AG10803 (cell line): ENCODE measurements at places on chromosomes 2 and 18.

- DNase-seq, result no peak
These were observed 79.0 kb upstream of the CTDP1 start for GRCh38 chr18:79600596-79600995.

- no peak for DNase-seq
These were observed 94.3 kb downstream of the NFATC1 start for GRCh38 chr18:79489899-79490625.

DNA sequence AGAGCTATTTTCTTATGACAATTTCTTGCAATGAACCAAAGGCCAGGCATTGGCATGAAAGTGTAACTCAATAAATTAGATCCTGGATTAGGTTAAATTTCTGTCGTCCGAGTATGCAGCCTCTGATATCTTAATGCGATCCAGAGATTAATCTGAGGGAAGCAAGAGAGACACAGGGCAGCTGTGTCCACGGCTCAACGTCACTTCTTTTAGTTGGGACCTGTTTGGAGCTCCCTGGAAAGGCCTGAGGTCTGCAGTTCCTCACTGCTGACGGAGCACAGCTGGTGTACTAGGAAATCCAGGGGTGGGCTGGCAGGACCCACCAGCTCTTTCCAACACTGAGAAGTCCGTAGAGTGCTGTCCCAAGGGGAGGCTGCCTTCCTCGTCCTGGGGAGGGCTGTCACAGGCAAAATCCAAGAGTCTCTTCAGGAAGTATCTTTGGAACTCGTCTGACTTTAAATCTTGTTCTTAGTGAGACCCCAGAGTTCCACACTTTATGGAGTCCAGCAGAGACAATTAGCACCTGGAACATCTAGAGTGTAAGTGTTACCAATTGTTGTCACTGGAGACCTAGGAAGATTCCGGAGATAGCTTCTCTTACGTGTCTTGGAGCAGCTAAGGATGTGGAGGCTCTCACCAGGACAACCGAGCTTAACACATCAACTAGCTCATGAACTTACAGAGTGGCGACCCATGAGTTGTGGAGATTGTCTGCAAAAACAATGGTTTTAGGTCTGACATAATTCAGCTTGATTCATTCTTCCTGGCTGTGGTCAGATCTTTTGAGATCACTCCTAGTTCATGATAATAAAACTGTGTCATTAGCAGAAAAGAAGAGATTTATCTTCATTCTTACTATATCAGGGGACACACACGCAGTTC is 173.7 kb downstream of the ACKR3 start:
- peak; percentile 99 for DNase-seq

GRCh38 chr2:32904751-32905150 is 42.0 kb upstream of the LTBP1 start:
- DNase-seq, result no peak

GRCh38 chr18:27887711-27888495 is 289.0 kb downstream of the CDH2 start:
- DNase-seq, result peak; percentile 19

DNA sequence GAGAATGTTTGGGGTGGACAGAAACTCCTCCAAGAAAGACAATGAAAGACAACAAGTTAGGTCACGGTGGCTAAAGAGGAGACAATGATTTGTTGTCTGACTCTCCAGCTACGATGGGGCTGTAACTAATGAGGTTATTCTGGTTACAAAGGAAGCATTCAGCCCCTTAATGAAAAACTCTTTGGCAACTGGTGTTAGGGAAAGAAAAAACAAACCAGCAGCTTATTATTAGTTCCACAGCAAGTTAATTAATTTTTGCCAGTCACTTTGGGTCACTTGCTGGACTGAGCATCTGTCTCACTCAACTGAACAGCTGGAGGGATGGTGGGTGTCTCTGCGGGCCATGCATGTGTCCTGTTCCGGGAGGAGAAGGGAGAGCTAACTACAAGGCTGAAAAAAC is 263.7 kb downstream of the ALK start:
- no peak for DNase-seq

DNA sequence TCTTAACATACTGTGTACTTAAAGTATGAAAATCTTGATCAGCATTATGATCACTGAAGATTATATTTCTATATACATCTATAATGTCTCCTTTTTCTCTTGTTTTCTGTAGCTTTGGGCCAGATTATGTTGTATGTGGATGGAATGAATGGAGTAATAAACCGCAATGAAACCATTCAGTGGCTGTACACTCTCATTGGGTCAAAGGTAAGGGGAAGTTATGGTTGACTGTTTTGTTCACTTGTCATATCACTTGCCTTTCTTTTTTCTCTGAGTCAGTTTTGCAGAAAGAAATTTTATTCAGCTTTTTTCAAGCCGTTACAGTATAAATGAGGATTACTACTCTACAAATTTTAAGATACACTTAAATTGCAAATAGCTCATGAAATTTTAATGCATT is 252.5 kb downstream of the TPGS2 start:
- no peak for DNase-seq

GRCh38 chr2:191215666-191216065 is 29.5 kb upstream of the MYO1B start:
- peak; percentile 45 for DNase-seq

GRCh38 chr2:239831001-239831731 is 194.0 kb downstream of the NDUFA10 start:
- DNase-seq, result no peak

- no peak for DNase-seq
These were observed 127.8 kb downstream of the ESCO1 start for GRCh38 chr18:21472741-21473140.

DNA sequence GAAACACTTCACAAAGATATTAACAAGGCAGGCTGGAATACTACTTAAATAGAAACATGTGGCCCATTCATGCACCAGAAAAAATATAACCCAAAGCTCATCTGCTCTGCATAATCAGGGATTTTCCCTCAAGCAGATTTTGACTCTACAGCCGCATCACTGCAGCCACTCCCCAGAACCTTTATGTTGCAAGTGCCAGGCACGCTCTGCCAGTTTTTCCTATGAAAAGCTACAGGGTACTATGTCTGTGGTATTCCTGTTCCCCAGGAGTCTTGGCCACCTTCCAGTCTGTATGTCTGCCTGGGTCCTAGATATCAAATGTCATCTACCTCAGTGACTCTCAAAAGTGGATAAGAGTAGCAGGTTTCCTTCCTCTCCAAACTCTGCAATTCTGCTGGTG is 3.8 kb downstream of the COA5 start:
- peak; percentile 8 for DNase-seq

GRCh38 chr2:221818616-221819320 is 246.7 kb upstream of the EPHA4 start:
- no peak for DNase-seq

- DNase-seq, result no peak
These were observed 269.4 kb upstream of the LRRTM1 start for GRCh38 chr2:80573950-80574349.

- no peak for DNase-seq
These were observed 63.0 kb upstream of the CCBE1 start for GRCh38 chr18:59760212-59760611.

DNA sequence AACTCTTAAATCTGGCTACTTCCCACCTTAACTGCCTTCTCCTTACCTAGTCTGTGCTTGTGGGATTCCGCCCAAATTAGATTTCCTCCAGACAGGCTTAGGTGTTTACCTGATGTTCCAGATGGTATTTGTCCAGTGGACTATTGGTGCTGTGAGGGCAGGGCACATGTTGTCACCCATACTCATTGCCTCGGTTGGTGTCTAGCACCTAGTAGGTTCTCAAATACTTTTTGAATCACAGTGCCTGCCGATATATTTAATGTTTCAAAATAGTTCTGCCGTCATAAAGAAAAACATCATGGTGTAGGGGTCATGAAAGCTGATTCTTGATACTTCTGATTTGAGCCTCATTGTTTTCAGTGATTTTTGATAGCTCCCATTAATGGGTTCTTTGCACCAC is 1.1 kb downstream of the SEPTIN2 start:
- DNase-seq, result no peak

DNA sequence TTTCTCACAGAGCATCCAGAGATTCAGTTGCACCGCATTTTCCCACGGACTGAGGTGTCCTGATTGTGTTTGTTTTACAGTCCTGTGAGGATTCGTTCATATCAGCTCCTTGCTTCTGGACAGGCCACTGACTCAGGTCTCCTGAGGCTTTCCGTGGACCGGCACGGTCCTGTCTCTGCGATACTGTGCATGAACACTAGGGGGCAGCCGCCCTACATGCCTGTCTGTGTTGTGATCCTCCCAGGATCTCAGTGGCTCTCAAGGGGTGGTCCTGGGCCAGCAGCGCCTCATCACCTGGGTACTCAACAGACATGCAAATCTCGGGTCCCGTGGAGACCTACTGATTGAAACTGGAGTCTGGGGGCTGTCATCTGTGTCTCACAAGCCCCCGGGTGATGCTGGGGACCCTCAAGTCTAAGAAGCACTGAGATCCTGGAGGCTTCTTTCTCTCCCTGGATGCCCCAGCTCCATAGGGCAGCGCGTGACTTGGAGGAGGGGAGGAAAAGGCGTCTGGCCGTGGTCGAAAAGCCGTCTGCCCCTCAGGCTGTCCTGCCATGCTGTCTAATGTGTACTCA is 28.9 kb downstream of the IL1R2 start:
- peak; percentile 85 for DNase-seq

GRCh38 chr2:100202567-100202966 is 60.2 kb upstream of the AFF3 start:
- no peak for DNase-seq

DNA sequence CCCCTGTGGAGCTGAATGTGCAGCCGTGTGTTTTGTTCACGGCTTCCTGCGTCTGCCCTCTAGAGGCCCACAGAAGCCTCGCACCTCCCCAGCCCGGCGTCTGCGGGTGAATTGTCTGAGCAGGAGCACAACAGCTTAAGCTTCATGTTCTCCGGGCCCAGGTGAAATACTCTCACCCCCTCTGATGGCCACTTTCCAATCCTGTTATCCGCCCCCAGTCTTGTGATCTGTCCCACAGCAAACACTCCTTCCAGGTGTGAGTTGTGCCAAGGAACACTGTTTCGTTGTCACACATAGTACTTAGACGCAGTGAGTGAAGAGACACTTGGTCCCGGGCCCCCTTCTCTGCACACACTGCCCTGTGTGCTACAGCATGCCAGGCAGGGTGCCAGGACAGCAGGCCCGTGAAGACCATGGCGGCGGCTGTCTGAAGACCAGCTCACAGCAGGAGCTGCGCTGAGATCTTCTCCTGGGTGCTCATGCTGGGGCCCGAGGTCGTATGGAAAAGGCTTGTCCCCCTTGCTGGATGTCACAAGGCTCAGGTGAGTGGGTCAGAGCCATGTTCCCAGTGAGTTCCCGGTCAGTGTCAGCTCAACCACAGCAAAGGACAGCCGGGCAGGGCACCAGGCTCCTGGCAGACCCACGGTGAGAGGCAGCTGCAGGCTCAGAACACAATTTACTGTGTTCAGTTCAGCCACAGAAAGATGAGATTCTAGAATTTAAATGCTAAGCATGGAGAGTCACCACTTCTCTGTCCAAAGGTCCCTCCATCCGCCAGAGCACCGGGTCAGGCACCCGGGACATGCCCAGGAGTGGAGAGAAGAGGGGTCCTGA is 6.8 kb upstream of the PXDN start:
- peak; percentile 86 for DNase-seq

- DNase-seq, result peak; percentile 88
These were observed 144.7 kb downstream of the PMAIP1 start for GRCh38 chr18:60044290-60045006.

GRCh38 chr2:105454801-105455485 is 56.1 kb upstream of the FHL2 start:
- DNase-seq, result peak; percentile 82

DNA sequence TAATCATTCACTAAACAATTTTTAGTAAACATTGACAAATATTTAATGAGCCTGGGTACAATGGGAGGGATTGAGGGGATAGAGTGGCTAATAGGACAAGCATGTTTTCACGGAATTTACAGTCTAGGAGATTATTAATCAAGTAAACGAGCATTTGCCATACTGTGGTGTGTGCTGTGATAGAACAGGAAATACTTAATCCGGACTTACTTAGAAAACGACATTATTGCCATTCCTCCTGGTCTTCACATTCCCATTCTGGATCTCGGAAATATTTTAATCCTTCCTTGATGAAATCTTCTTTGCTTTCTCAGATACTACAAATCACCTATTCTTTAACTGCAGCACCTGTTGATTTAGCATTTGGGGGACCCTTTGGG is 905 bp downstream of the TTLL4 start:
- DNase-seq, result peak; percentile 59

DNA sequence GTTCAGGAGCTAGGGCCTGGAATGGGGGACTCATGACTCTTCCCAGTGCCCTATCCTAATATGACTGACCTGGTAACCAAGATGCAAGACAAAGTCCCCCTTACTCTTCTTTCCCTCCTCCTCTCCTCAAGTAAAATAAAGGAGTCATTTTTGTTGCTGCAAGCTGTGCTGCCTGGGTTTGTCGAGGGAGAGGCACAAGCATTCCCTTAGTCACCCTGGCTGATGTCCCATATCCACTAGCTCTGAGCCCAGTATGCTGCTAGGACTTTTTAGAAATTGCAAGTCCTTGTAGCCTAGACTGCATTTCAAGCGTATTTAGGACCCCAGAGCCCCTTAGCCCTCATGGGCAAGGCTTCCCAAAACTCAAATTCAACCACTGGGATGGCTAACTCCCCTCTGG is 338.5 kb upstream of the SETBP1 start:
- no peak for DNase-seq

DNA sequence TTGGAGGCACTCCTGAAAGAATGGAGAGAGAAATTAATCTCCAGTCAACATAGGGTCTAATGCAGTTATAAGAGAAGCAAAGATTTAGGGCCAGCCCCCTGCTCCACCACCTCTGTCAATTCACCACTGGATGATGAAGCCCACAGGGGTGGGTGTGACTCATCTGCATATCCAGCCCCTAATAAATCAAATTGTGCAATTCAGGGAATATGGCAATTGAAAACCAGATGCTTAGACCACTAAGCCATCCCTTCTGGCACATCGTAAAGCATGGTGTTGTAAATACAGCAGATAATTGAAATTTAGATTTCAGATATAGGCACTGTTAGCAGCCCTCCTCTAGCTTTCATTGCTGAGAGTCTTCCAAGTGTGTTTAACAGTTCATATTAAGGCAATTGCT is 541.4 kb downstream of the PARD3B start:
- DNase-seq, result peak; percentile 57

DNA sequence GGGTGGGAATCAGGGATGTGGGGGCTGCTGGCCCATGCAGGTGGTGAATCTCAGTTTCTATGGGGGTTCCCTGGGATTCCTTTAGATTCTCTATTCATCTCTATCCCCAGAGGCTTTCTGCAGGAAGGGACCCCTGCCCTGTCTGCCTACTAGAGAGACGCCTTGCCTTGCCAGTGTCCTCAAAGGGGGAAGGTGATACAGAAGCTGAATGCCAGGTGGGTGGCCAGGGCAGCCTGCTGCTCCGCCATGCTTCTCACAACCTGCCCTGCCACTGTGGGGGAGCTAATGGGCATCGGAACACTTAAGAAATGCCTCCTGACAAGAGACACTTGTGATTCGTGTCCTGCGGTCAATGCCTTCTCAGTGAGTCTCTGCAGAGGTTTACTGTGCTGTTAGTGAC is 368.4 kb downstream of the EN1 start:
- no peak for DNase-seq

- peak; percentile 50 for DNase-seq
These were observed 15.3 kb downstream of the MTX2 start for GRCh38 chr2:176284461-176285049.
